ENCODE measurements at places on chromosomes 7 and 10. TPM values are rescaled to one million over a fixed set of nuclear protein-coding genes. Genes with fewer than 3 reads are reported as not detected.

GRCh38 chr10:77738496-77739158 is 101.0 kb upstream of the KCNMA1 start:
- no peak for DNase-seq

DNA sequence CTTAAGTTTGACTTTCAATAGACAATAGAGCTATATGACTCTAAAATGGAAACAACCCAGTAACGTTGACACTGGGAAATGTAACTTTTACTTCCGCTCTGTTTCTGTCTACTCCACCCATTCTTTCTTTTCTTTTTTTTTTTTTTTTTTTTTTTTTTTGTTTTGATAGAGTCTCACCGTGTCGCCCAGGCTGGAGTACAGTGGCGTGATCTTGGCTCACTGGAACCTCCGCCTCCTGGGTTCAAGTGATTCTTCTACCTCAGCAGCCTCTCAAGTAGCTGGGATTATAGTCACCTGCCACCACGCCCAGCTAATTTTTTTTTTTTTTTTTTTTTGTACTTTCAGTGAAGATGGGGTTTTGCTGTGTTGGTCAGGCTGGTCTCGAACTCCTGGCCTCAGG is 13.9 kb downstream of the PRSS2 start:
- DNase-seq = no peak

- DNase-seq = no peak
These were observed 4.7 kb upstream of the H2AZ2 start for GRCh38 chr7:44852590-44852989.

DNA sequence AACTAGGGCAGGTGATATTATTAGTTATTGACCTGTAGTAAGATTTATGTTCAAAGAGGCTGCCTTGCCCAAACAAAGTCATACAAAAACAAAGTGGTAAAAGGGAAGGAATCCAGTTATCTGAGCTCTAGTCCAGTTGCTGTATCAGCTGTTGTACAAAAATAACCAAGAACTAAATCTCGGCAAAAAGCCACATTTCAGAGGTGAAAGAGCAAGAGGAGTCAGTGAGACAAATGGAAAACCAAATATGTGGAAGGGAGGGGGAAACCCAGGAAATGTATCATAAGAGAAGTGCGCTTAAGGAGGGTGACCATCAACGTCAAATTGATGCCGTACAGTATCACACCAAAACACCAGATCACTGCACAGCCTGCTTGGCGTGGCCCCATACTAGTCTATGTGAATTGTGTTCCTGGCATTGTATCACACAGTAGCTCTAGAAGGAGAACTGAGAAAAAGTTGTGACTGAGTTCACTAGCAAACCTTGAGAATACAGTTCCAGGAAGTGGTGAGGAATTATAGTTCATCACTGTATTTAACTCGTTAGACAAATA is 6.4 kb downstream of the AGBL3 start:
- DNase-seq = no peak

DNA sequence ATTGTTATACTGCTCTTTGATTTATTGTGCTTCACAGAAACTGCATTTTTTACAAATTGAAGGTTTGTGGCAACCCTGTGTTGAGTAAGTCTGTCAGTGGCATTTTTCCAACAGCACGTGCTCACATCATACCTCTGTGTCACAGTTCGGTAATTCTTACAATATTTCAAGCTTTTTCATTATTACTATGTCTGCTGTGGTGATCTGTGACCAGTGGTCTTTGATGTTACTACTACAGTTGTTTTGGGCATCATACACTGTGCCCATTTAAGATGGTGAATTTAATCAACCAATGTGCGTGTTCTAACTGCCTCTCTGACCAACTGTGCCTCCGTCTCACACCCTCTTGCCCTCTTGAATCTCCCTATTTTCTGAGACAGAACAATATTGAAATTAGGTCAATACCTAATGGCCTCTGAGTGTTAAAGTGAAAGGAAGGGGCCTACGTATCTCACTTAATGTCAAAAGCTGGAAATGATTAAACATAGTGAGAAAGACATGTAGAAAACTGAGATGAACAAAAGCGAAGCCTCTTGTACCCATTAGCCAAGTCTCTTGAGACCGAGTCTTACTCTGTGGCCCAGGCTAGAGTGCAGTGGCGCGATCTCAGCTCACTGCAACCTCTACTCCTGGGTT is 20.2 kb upstream of the ASL start:
- no peak for DNase-seq

GRCh38 chr7:113922049-113922448 is 3.2 kb upstream of the PPP1R3A start:
- DNase-seq = no peak

GRCh38 chr7:75854233-75854632 is 24.6 kb upstream of the RHBDD2 start:
- DNase-seq = no peak

GRCh38 chr7:51262796-51263531 is 53.6 kb downstream of the COBL start:
- no peak for DNase-seq

DNA sequence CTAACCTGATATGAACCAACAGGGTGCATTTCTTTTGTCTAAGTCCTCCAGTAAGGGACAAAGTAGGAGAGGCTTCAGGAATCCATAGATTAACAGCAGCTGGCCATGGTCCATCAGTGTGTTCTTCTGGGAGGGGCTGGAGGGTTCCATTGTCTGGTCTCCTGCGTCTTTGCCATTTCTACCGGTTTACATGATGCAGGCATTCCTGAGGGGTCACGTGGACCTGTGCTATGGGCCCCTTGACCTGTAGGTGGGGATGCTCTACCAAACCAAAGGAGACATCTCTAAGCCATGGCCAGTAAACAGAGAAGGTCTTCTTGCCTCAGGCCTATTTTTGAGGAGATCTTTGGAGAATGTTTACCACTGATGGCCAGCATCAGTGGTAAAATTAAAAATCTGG is 28.7 kb upstream of the HABP2 start:
- DNase-seq = no peak

DNA sequence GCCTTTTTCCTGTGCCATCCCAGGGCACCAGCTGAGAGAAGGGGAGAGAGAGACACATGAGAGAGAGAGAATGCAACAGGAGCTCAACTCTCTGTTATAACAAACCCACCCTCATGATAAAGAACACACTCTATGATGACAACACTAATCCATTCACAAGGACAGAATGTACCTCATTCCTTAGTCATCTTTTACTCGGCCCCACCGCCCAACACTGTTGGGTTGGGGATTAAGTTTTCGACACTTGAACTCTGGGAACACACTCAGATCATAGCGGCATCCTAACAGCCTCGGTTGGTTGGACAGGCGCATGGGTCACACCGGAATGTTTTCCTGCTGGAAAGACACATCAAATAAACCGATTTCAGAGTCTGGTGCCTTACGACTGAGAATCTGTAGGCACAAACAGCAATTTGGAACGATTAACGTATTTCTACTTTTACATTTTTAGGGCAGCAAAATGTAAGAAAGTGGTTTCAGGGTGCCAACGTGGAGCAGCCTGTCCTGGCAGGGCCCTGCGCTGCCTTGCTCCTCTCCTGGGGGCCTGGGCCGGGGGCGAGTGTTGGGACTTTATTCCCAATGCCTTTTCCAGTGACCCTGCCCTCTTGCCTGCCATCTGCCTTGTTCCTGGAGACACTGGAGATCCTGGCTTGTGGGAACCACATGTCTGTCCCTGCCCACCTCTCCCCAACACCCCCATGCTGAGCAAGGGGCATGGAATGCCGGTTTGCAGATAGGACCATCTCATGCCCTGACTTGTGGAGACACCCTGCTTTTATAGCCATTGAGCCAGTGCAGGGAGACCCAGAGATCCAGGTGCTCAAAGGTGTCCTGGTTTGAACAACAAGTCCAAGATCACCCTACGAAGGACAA is 287.0 kb downstream of the TCERG1L start:
- DNase-seq = no peak

DNA sequence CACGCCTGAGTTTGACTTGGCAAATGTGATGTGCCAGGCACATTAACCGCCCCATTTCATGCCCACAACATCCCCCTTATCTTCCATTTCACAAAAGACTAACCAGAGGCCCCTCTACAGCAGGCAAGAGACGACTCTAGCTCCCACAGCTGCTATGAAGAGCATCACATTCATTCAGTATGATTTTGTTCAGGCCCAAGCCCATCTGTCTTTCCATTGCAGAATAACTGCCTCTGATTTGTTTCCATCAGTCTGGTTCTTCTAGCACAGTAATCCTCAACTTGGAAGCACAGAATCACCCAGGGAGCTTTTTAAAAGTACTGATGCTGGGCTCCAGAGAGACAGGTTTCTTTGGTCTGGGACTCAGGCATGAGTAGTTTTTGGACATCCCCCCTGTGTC is 169.7 kb downstream of the NEURL1 start:
- no peak for DNase-seq

GRCh38 chr10:131743190-131744151 is 157.3 kb upstream of the PPP2R2D start:
- peak; percentile 64 for DNase-seq

GRCh38 chr7:130838738-130839137 is 104.7 kb upstream of the KLF14 start:
- peak; percentile 96 for DNase-seq

DNA sequence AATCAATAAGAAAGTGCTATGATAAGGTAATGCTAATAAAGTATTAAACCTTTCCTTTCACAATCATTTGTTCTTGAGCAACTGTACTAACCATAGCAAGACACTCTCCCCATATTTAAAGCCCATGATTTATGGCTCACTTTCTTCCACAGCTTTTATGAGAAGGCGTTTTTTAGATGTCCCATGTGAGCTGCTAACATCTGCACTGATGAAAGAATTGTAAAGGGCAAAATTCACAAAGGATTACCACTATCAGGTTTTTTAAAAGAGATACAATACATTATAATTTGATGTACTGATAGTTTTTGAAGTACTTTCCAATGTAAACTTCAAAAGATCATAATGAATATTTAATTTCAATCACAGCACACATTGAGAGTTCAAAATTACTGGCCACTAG is 75.7 kb downstream of the RNLS start:
- DNase-seq = no peak

GRCh38 chr7:20797462-20798080 is 10.9 kb upstream of the SP8 start:
- DNase-seq = peak; percentile 86

DNA sequence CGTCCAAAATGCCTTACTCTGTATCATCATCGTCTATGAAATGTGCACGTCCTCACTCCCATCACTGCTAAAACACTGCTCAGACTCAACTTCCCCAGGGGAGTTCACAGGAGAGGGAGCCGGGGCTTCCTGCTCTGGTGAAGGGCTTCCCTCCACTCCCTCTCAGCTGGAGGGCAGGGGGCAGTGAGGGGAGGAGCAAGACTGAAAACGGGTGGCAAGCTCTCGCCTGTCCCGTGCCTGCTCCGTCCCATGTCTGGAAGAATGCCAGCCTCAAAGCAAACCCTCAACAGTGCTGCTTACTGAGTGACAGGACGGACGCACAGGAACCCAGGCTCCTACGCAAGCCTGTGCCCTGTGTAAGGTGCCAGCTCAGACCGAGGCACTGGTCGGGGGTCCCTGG is 25.1 kb downstream of the PRKAG2 start:
- no peak for DNase-seq

- no peak for DNase-seq
These were observed 157.7 kb downstream of the ADAM12 start for GRCh38 chr10:126230587-126230986.

DNA sequence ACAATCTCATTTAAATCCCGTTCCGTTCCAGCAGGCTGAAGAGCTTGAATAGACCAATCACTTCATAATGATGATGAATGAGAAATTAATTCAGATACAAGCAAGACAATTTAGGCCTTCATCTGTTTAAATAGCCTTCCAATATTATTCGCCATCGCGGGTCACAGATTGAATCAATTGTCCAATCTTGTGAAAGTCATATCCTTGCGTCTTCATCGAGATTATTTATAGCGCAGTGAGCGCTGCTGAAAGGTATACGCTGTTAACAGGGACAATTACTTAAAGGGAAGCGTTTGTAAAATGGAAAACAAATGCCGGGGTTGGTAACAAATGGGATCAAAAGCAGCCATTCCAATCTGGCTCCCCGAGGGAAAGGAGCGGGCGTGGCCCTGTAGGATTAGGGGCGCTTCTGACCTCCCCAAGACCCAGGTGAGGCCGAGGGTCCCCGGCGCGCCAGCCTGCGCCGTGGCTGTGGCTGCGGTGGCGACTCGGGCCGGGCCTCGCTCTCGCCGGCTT is 8.6 kb downstream of the EVX1 start:
- no peak for DNase-seq

GRCh38 chr10:53331460-53331859 is 558.9 kb upstream of the MBL2 start:
- no peak for DNase-seq

DNA sequence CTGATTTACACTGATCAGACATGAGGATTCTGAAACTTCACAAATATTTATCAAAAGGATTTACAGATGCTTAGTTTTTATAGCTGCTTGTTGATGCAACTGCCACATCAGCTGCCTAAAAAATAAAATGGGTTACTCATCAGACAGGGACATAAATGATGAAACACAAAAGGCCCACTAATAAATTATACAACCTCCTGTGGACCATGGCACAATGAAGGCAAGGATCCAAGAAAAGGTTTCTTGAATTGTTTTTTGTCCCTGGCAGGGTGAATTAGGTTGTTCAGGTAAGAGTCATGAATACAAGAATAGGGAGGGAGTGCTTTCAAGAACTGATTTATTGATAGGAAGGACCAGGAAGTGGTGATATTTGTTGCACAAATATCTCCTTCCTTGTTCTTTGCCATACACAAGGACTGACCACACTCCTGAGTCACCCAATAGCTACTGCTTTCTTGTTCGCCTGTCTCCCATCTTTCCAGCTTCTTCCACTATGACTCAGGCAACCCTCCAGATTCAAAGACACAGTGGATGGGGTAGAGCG is 234.5 kb downstream of the AHR start:
- DNase-seq = peak; percentile 88

GRCh38 chr7:129110258-129110981 is 34.1 kb upstream of the TSPAN33 start:
- no peak for DNase-seq

- no peak for DNase-seq
These were observed 2.0 kb downstream of the EIF3A start for GRCh38 chr10:119078422-119079179.

Gene ASZ1
- not detected for total RNA-seq

Gene PAX4
- not detected for total RNA-seq

Gene CALHM3
- total RNA-seq = not detected

Gene CTBP2
- total RNA-seq = 43.6 TPM

Gene CRYGN
- 0.17 TPM for total RNA-seq

Gene ANKRD7
- total RNA-seq = 7.9 TPM

Gene PIK3CG
- total RNA-seq = 1.5 TPM

Gene SLC18A2
- not detected for total RNA-seq

Gene PTPRE
- 2.6 TPM for total RNA-seq

Gene SNCG
- not detected for total RNA-seq

Gene FBXL13
- 3.1 TPM for total RNA-seq

Gene TYW1B
- total RNA-seq = 1.9 TPM

Gene RAB18
- total RNA-seq = 33.7 TPM
